Cardiac muscle cell (in vitro differentiated cells and primary cell): ENCODE measurements at places on chromosomes 5 and 9. TPM values are rescaled to one million over a fixed set of nuclear protein-coding genes. Genes with fewer than 3 reads are reported as not detected.
A peak's percentile ranks its signal among the peaks of the same experiment; 100 is the strongest.

GRCh38 chr5:1737790-1738405, 61.7 kb downstream of the MRPL36 start:
- peak; percentile 54 for DNase-seq

DNA sequence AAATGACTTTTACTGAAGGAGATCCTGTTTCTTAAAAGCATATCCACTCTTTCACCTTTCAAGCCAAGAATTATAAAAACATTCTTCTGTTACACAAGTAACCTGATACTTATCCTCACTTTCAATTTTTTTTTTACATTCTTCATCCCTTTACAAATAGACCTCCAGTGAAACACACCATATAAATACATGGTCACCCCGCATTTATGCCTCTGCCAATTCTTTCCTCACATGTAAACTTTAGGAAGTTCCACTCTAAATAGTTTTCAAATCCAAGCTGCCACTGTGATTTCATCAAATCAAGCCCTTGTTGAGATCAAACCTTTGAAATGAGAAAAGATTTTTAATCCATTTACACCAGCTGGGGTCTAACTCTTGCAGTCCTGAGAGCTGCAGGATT, 40.0 kb downstream of the GAS1 start:
- DNase-seq: no peak

- DNase-seq: no peak
Observed at GRCh38 chr5:4627131-4627530, 513.0 kb upstream of the ADAMTS16 start.

DNA sequence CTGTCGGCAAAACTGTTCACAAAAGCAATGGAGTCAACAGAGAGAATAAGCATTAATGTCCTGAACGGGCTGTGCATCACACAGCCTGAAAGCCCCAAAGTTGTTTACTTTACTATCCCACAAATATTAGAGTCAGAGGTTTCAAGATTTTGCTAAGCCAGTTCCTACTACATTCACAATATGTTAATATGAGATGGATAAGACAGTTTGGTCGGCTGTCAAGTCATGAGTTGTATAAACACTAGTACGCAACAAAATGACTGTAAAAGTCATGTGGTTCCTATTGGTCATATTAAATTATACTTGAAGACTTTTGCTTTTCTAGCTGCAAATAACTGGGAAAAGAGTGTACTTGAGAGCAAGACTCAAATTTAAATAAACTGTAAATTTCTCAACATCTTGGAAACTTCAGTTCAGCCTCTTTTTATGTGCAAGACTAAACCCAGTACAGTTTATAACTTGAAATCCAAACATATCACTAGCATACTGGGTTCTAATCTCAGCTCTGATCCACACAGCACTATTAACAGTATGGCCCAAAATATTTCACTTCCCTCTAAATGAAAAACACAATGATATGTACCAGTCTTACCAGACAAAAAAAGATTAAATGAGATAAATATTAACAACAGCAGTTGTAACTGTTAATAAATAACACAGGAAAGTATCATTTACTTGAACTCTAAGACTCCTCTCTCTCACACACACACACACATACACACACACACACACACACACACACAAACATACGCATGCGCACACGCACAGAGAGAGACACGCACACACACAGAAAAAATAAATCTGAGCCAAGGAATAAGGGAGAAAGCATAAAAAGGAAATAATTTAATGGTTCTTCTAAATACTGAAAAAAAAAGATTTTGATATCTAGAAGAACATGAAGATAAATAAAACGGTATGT, 33.1 kb downstream of the FANCC start:
- no peak for DNase-seq

GRCh38 chr5:6435356-6435755, 13.3 kb upstream of the UBE2QL1 start:
- DNase-seq: peak; percentile 63

- DNase-seq: no peak
Observed at GRCh38 chr5:108743319-108743718, 4.4 kb upstream of the FER start.

Gene OR2V2
- polyA plus RNA-seq: not detected in 2 replicates

Gene UNC13B
- 16.3 and 23.1 TPM in 2 replicates for polyA plus RNA-seq

Gene SUB1
- 415 and 445 TPM in 2 replicates for polyA plus RNA-seq

DNA sequence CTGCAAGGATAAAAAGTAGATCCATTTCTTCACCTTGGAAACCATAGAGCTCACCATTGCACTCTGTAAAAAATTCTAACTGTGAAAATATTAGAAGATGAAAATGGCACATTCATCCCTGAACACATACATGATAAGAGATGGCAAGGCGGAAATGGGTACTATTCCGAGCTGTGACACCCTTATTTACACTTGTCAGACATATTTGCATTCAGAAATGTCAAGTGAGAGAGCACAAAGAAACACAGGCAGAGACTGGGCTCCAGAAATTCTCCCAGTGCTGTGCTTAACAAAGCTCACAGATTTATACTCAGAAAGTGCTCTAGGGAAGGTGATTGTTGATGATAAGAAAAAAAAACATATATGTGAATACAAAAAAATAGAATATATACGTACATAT, 170.3 kb upstream of the PUM3 start:
- no peak for DNase-seq

DNA sequence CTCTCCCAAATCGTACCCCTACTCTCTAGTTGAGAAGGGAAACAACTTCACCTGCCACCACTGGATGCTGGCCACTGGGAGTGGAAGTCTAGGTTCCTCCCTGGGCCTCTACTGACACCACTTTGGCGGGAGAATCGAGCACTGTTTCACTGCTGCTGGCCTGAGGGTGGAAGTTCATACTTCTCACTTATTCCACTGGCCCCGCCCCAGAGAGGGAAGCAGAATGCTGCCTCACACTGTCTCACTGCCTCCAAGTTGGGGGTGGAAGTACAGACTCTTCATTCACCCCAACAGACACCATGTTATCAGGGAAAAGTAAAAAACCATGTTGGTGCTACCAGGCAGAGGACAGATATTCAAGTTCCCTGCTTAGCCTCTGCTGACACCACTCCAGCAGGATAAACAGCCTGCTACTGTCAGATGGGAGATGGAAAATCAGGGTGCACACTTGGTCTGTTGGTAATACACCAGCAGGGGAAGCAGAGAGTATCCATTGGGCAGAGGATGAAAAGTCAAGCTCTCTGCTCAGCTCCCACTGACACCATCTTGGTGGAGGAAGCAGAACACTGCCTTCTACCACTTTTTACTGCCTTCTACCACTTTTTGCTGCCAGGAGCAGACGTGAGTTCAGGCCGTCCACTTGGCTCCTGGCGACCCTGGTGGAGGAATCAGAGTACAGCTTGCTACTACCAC, 159.4 kb downstream of the SIL1 start:
- no peak for DNase-seq

- DNase-seq: no peak
Observed at GRCh38 chr9:105132606-105133005, 111.8 kb upstream of the SLC44A1 start.

Gene NUTM2F
- 0.31 TPM in 1 of 2 replicates, not detected in the other for polyA plus RNA-seq

DNA sequence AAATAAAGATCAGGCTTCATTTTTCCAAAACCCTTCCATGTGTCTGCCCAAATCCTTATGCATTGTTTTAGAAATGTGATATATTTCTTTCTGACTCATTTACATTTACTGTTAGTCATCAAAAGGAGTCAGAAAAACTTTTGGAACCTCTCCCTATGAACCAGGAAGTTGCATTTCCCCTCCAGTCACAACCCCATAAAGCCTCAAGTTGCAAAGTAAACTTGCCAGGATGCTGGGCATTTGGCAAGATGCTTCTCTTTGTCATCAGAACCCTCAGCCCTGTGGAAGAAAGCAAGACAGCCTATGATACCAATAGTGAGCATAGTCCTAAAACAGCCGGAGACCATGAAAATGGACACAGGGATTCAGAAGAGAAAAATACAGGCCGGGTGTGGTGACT, 84.2 kb downstream of the MUSK start:
- peak; percentile 95 for DNase-seq

GRCh38 chr9:132784286-132784830, 93.7 kb downstream of the AK8 start:
- no peak for DNase-seq

- no peak for DNase-seq
Observed at GRCh38 chr9:131272212-131272611, 4.1 kb downstream of the FAM78A start.

GRCh38 chr5:45410304-45410995, 285.7 kb downstream of the HCN1 start:
- DNase-seq: peak; percentile 18

Gene HTR4
- 0.82 and 1.9 TPM in 2 replicates for polyA plus RNA-seq

Gene N4BP3
- 5.7 and 6.1 TPM in 2 replicates for polyA plus RNA-seq

GRCh38 chr5:119597728-119598298, 31.5 kb upstream of the FAM170A start:
- no peak for DNase-seq

Gene F2R
- polyA plus RNA-seq: 16.6 and 22.4 TPM in 2 replicates

DNA sequence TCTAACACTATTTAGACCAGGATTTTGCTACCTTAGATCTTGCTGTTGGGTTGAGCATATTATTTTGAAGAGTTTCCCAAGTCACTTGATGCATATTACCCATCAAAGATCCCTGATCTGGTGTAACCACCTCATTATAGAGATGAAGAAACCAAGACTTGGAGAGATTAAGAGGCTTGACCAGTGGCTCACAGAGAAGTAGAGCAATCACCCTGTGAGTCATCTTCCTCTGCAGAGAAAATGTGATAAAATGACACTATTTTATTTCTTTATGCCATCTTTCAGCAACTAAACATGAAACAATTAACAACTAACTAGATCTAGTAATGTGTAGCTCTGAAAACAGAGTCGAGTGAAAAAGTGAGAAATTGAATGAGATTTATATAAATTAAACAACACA, 76.1 kb downstream of the KIF4B start:
- DNase-seq: no peak

DNA sequence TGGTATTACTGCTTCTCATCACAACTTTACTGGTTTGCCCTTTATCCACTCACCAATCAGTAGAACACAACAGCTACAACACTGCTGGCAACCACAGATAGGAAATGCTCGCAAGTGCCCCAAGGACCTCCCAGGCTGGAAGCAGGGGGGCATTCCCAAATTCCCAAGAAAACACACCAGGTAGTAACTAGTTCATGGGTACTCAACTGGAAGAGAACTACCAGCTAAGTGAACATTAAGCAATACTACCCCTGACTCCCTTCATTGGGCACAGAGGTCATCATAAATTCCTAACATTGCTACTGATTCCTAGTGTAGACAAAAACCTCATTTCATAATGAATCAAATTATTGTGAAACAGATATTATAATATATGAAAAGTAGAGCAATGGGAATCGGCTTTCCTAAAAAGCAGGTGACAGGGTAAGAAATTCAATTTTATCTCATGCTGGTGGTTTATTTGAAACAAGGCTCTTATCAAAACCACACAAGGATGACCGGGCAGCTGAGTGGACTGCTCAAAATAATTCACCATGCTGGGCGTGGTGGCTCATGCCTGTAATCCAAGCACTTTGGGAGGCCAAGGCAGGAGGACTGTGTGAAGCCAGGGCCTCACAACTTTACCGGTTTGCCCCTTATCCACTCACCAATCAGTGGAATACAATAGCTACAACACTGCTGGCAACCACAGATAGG, 81.6 kb downstream of the TLE1 start:
- DNase-seq: peak; percentile 30

Gene CXCL14
- polyA plus RNA-seq: 1.1 and 1.9 TPM in 2 replicates

DNA sequence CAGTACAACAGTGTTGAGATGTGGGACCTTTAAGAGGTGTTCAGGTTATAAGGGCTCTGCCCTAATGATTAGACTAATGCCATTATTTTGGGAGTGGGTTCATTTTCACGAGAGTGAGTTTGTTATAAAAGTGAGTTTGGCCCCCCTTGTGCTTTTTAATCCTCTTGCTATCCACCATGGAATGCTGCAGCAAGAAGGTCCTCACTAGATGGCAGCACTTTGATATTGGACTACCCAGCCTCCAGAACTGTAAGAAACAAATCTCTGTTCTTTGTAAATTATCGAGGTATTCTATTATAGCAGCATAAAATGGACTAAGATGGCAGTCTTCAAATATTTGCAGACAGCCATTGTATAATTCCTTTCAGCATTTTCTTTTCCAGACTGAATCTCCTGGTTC, 212.4 kb downstream of the LRRC70 start:
- DNase-seq: peak; percentile 6

DNA sequence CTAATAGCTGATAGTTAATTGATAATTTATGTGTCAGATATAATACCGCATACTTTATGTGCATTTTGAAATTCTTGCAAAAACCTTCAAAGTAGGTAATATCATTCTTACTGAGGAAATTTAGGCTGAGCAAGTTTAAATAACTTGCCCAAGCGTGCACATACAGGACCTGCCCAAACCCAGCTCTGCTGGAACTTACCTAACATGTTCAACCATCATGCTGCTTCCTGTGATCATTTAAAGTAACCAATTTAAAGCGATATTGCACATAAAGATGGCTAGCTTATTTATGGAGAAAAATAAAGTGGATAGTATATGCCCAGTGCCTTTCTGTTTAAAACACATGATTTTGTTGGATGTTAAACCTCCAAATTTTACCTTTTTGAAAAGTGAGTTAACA, 4.3 kb downstream of the FAM174A start:
- no peak for DNase-seq

Gene TOMM5
- polyA plus RNA-seq: 208 and 264 TPM in 2 replicates

DNA sequence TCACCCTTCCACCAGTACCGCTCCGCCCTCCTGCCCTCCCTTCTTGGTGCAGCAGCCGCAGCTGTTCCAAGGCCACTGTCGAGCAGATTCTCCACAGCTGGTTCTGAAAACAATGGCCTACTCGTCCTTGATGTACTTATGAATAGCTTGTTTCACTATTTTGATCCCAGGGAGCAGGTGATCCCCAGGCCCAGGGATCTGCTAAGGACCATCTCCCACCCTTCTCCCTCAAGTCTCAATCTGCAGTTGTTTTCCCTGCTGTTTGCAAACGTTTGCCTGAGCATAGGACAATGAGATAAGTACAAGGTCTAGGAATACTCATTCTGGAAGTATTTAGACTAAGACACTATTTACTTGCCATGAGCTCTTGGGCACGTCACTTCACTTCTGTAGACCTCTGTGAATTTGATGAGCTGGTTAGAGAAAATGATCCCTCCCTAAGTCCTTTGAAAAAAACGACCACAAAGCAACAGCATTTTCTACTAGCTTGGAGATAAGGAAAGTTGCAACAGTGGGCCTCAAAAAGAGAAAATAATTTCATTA, 1.8 kb downstream of the LURAP1L start:
- DNase-seq: no peak

Gene SLC25A2
- polyA plus RNA-seq: not detected in 2 replicates

Gene SV2C
- 0.13 TPM in 1 of 2 replicates, not detected in the other for polyA plus RNA-seq
